HFFc6 (cell line): ENCODE measurements at places on chromosomes 1 and 21. TPM values are rescaled to one million over a fixed set of nuclear protein-coding genes. Genes with fewer than 3 reads are reported as not detected.
A peak's percentile ranks its signal among the peaks of the same experiment; 100 is the strongest.

GRCh38 chr1:59680044-59680443 lies 134.7 kb upstream of the HOOK1 start:
- DNase-seq: no peak

GRCh38 chr1:13807209-13807608 lies 107.2 kb downstream of the PRDM2 start:
- peak; percentile 7 for DNase-seq

DNA sequence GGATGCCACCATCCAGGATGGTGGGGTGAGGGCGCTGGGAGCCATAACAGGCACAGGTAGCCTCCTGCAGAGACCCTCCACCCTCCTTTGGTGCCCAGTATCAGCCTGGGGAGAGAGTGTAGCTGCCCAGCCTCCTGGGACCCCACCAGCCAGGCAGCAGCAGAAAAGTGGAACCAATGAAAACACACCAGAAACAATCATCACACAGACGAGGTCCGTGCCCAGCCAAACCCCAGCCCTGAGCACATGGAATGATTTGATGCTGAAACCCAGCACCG lies 285.1 kb downstream of the PTPRU start:
- DNase-seq: no peak

GRCh38 chr1:117826540-117827078 lies 102.8 kb downstream of the GDAP2 start:
- peak; percentile 92 for DNase-seq

DNA sequence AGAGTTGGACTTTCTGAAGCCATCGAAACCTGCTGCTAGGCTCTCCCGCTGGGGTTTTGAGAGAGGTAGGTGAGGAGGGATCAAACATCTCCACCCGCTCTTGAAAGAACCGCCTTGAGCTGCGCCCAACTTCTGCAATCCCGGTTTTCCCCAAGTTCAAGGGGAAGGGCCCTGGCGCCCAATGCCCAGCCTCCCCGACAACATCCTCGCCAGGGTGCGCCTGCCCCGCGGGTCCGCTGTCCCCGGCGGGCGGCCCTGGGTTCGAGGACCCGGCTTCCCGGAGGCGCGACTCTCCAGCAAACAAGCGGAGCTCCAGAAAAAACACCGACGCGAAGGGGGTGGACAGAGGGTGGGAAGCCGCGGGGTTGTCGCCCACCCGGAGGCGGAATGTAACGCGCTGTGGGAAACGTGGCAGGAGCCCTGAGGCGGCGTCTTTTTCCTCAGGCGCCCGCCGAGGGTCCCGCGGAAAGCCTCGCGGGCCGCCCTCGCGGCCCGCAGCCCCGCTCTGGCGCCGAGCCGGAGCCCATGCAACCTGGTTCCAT lies 607 bp downstream of the BTG3 start:
- peak; percentile 4 for DNase-seq

DNA sequence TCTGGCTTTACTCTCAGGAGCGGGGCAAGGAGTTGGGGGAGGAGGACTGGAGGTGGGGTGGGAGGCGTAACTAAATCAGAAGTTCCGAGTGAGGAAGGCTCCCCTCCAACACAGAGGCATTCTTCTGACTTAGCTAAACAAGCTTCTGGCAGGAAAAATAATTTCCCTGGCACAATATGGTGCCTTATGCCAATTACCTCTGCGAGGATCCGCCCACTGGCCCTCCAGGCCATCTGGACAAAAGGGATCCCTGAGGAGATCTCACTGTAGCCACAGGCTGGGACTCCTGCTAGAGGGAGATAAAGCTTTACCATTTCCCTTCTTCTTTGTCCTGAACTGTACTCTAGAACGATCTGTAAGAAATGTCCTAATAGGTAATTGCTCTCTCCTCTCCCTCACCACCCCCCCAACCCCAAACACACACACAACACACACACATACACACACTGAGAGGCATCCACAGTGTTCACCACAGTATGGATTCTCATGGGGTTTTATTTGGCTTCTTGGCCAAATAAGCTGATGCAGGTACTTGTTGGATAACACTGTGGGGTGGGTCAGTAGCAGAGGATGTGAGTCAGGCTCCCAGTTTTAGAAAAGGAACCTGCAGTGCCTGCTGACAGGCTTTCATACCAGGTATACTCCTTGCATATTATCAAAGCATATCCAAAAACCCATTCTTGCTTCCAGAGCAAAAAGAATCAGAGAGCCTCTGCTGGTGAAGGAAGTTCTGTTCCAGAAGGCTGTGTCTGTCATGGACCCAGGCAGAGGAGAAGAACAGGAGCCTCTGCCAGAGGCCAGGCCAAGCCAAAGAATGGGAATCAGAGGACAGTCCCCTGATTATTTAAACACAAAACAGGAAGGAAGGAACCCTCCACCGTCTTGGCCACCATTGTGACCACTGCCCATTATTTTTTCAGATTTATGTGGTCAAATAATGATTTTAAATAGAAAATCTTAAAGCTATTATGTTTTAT lies 169.1 kb downstream of the C1orf21 start:
- DNase-seq: no peak

GRCh38 chr1:56524263-56524662 lies 55.1 kb downstream of the PLPP3 start:
- no peak for DNase-seq

DNA sequence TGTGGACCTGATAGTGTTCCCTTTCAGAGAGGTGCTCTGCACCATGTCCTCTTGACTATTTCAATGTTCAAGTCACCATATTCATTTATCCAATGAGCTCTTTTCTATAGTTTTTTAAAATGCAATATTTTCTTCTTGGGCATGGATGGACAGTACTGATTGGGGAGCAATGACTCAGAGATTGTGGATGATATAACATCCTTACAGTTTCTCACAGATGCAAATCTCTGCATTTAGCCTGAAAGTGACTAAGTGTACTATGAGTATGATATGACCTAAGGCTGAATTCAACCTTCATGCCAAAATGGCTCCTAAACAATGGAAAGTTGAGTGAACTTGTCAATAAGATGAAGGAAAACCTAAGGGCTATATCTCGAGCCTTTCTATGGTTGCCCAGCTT lies 36.5 kb downstream of the C4BPA start:
- peak; percentile 44 for DNase-seq

DNA sequence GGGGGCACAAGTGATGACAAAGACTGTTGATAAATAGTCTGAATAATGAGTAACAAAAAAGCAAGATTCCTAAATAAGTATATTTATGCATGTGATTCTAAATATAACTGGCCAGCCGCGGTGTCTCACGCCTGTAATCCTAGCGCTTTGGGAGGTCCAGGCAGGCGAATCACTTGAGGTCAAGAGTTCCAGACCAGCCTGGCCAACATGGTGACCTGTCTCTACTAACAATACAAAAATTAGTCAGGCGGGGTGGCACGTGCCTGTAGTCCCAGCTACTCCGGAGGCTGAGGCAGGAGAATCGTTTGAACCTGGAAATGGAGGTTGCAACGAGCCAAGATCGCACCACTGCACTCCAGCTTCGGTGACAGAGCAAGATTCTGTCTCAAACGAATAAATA lies 161.5 kb downstream of the TOMM20 start:
- DNase-seq: no peak

DNA sequence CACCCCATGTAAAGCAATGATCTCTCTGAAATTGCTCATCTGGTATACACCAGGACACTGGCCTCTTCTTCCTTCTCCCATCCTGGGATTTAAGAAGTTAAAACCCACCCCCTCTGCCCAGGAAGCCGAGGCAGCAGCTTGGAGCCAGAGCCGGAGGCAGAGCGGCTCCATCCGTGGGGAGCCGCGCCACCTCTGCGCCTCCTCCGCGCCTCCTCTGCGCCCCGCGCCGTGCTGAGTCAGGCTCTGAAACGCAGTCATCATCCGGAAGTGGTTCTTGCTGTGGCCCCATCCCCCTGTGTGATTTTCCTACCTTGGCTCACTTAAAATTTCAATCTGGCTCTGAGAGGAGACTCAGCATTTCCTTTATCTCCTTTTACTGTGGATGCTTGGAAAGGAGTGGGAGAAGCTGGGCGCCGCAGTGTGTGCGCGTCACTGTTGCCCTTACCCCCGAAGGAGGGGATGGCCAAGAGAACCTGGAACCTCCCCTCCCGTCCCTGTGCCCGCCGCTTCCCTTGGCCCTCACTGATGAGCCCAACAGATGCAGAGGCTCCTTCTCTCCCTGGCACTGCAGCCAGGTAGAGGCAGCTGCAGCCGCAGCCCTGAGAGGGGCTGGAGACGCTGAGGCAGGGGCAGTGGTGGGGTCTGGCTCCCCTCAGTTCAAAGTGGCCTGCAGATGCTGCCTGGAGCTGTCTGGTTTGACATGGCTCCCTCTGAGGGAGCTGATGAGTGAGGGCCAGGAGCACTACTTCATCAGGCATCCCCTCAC lies 15.3 kb upstream of the NPHP4 start:
- DNase-seq: peak; percentile 45

GRCh38 chr1:37752583-37753471 lies 12.1 kb downstream of the EPHA10 start:
- DNase-seq: no peak

DNA sequence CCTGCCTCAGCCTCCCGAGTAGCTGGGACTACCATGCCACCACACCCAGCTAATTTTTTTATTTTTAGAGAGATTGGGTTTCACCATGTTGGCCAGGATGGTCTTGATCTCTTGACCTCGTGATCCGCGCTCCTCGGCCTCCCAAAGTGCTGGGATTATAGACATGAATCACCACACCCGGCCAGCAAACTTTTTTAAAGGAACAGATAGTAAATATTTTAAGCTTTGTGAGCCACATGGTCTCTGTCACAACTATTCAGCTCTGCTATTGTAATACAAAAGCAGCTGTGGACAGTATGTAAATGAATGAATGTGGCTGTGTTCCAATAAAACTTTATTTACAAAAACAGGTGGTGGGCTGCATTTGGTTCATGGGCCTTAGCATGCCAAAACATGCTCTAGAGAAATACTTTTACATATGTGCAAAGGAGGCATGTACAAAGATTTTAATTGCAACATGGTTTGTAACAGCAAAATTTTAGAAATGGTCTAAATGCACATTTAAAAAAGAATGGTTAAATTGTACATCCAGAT lies 47.0 kb downstream of the CDCP2 start:
- no peak for DNase-seq

DNA sequence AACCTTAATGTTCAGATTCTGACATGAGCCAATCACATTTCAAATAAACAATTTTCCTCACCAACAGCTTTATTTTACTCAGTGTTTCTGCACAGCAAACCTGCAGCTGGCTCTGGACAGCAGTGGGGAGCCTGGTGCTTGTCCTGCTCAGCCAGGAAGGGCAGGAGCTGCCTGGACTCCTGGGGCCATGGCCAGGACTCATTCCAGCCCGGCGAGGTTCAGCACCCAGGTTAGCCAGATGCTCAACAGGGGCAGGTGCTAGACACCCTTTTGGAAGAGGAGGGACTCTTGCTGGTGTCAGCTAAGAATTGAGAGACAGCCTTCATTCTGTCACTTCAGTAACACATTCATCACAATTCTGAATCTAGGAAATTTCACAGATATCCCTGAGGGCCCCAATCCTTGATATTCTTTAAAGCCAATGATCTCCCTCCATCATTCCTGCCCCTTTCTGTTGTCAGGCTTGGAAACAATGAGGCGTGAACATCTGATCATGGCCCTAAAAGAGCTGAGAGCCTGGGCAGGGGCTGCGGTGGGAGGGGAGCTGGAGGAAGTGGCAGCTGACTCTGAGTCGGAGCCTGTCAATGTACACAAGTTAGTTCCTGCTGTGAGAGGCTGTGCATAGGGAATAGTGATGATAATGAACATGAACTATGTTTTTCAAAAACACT lies 251.3 kb downstream of the SDCCAG8 start:
- DNase-seq: no peak

GRCh38 chr1:44571712-44572571 lies 102.3 kb downstream of the TMEM53 start:
- DNase-seq: no peak

DNA sequence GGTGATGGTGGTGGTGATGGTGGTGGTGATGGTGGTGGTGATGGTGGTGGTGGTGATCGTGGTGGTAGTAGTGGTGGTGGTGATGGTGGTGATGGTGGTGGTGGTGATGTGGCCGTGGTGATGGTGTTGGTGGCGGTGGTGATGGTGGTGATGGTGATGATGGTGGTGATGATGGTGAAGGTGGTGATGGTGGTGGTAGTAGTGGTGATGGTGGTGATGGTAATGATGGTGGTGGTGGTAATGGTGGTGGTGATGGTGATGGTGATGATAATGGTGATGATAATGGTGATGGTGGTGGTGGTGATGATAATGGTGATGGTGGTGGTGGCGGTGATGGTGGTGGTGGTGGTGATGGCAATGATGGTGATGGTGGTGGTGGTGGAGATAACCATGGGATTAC lies 6.8 kb upstream of the COL6A2 start:
- no peak for DNase-seq

- no peak for DNase-seq
These were observed 208.7 kb upstream of the KCTD3 start for GRCh38 chr1:215358356-215358755.

GRCh38 chr1:53111073-53111556 lies 31.3 kb downstream of the SLC1A7 start:
- peak; percentile 22 for DNase-seq

GRCh38 chr21:33374450-33375096 lies 28.6 kb upstream of the IFNGR2 start:
- DNase-seq: peak; percentile 16

- DNase-seq: no peak
These were observed 78.8 kb downstream of the MRPL39 start for GRCh38 chr21:25528515-25528914.

DNA sequence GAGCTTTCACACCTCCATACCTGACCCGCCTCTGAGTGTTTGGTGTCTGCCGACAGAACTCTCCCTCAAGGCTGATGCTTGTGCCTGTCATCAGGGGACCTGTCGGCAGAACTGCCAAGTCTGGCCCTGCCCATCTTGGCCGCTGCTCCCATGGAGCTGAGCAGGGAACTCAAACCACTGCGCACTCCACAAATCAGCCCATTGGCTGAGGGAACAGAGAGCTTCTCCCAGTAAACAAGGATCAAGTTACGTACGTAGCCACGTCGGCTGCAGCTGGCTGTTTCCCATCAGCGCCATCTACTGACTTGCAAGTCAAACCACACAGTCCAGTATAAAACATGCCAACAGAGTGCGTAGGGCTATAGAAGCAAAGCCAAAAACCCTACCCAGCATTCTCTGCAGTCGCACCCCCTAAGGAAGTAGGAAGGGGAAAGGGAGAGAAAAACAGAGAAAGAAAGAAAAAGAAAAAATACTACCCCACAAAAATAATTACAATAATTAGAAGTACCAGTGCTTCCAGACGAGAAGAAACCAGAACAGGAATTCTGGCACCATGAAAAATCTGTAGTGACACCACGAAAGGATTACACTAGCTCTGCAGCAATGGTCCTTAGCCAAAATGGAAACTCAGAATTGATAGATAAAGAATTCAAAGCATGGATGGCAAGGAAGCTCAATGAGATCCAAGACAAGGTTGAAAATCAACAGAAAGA lies 13.1 kb downstream of the KRTAP13-1 start:
- DNase-seq: no peak

ITLN1 gene
- total RNA-seq: not detected in 2 replicates

PCP4 gene
- total RNA-seq: not detected in 3 replicates

DLGAP3 gene
- total RNA-seq: not detected in 3 replicates

MSH4 gene
- 0.05 TPM in 1 of 3 replicates, not detected in the others for total RNA-seq

NHLH2 gene
- not detected in 3 replicates for total RNA-seq

ZNF695 gene
- 1.5 to 2.6 TPM (median 1.5 TPM) in 3 replicates for total RNA-seq

FAM163A gene
- total RNA-seq: not detected in 2 replicates

KCNA3 gene
- total RNA-seq: not detected in 2 replicates

LCA5L gene
- 0.70 to 1.8 TPM (median 0.87 TPM) in 3 replicates for total RNA-seq
